Parietal lobe (tissue), 2 donors: ENCODE measurements at places on chromosomes 1 and 21. TPM values are rescaled to one million over a fixed set of nuclear protein-coding genes. Genes with fewer than 3 reads are reported as not detected.

Gene ZBTB37
- total RNA-seq: 65.7 TPM

Gene FLG
- total RNA-seq: not detected

Gene PIGR
- not detected for total RNA-seq

Gene DPM3
- total RNA-seq: 12.5 TPM

Gene GAS5
- 528 TPM for total RNA-seq

Gene DENND2D
- total RNA-seq: 0.94 TPM

Gene EPHA2
- 1.9 TPM for total RNA-seq
